ENCODE measurements at places on chromosomes 7 and 10.

- DNase-seq: no peak
Measured at GRCh38 chr7:90180011-90180585, 25.8 kb downstream of the STEAP1 start.

DNA sequence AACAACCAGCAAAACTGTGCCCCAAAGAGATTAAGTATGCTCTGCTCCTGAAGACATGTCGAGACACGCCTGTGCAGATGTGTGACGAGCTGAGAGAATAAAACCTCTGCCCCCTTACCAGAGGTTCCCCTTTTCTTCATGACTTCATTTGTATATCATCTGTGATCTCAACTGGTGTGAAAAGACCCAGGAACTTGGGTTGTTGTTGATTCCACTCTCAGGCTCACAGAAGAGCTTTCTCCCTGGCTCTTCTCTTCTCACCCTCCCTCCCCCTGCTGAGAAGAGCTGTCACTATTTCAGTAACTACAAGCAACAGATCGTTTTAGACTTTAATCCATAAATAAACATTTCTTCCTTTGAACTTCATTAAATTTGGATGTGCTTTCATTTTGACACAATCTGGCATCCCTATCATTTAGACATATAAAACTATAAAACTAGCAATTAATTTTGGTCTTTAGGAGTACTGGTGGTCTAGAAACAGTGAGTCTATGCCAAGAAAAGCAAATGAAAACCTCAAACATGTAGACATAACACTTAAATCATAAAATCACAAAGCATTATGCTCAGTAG lies 179.3 kb upstream of the FZD8 start:
- DNase-seq: peak; percentile 8

GRCh38 chr10:66927251-66927935 lies 1.6 kb downstream of the LRRTM3 start:
- DNase-seq: no peak

- no peak for DNase-seq
Measured at GRCh38 chr7:12754179-12754578, 66.7 kb downstream of the ARL4A start.

- no peak for DNase-seq
Measured at GRCh38 chr10:88702848-88703597, 3.0 kb upstream of the LIPK start.

GRCh38 chr7:1043552-1044188 lies 676 bp upstream of the GPR146 start:
- DNase-seq: no peak

DNA sequence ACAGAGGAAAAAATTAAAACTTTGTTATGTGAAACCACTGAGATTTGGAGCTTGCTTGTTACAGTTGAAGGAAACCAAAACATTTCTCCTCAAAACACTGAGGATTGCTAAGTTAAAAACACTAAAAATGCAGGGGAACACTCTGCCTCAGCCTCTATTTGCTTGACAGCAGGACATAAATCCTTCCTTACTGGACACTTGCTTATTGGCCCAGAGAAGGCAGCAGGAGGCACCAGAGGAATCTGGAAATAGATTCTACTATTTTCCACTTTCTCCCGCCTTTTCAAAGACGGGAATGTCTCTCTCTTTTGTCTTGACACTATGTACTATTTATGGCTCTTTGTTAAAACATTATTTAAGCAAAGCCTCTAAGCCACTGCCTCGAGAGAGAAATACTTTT lies 67.9 kb downstream of the MTURN start:
- DNase-seq: no peak

GRCh38 chr7:127798023-127798422 lies 146.0 kb downstream of the SND1 start:
- peak; percentile 35 for DNase-seq

DNA sequence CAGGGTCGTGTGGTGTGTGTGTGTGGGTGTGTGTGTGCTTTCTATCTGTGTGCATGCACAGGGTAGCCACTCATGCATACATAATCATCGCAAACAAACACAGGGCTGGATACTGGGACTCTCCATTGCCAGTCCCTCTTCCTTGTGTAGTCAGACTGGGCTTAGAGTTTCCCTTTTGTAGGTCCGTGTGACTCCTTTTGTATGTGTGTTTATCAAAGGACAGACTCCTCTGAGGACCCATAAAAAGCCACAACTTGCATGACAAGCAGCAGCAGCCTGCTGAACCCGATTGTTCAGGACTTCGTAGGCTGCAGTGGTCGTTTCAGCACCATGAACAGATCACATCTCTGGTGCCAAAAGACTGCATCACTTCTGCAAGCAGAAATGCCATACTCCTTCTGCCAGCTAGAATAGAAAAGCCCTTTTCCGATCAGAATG lies 895 bp downstream of the VSTM2A start:
- DNase-seq: peak; percentile 5

DNA sequence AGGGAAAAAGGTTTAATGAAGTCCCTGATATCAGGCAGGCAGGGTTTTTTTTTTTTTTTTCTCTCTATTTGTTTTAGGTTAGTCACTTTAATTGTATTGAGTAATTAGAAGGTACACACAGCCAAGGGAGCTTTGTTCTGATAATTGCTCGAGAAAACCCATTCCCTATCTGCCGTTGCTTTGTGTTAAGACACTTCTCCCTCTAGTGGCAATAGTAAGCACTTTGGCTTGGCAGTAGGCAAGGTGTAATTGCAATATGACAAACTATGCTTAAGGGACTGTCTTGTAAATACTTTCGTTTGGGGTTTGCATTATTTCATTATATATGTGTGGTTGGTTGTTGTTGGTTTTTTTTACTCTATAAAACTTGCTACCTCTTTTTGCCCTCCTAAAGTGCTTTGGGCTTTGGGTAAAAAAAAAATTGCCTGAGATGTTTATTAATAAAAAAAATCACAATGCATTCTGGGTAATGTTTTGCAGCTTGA lies 113.4 kb downstream of the BTRC start:
- peak; percentile 80 for DNase-seq
